Stimulated activated CD8-positive, alpha-beta memory T cell treated with anti-CD3 and anti-CD28 coated beads, Interleukin-4, amount 100 ng/mL, for 4 hours (primary cell): ENCODE measurements at places on chromosomes 13 and 19.

DNA sequence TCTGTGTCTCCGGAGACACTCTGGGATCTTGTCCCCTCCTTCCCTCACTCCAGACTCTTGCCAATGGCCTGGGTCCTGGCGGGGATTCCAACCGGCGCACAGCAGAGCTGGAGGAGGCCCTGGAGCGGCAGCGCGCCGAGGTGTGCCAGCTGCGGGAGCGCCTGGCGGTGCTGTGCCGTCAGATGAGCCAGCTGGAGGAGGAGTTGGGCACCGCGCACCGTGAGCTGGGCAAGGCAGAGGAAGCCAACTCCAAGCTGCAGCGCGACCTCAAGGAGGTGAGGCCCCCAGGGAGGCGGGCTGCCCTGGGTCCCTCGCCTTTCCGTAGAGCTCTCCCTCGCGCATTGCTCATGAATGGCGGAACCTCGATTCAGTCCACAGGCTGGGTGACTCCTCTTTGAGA is 11.0 kb downstream of the PPFIA3 start:
- no peak for DNase-seq

- no peak for DNase-seq
Observed at GRCh38 chr19:1423436-1424191, 14.6 kb upstream of the RPS15 start.

DNA sequence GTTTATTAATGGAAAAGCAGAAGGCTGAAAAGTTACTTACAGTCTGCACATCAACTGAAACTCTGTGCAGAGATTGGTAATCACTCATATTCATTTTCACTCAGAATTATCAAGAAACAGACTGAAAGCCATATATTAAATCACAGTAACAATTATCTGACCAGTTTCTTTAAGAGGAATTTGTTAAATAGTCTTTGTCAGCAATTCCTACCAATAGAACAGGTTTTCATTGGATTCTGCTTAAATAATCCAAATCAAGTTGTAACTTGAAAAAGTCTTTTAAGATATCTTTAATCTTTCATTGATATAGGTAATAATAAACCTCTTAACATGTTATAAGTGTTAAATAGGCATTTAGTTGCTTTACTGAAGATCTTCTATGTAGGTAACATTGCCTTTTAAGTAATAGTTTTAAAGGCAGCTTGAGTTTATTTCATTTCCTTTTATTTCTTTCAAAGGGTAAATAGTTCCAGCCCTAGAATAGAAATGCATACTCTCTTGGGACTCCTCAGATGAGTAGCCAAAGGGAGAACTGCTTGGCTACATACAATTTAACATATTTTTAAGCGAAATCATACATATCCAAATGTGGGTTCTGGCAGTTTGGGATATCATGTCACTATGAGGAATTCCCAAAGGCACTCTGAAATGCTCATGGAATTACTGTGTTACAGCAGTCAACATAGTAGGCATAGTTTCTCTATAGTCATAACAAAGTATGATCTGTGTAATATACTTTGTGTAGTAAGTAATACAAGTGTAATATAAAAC is 326.0 kb upstream of the SPRY2 start:
- no peak for DNase-seq

DNA sequence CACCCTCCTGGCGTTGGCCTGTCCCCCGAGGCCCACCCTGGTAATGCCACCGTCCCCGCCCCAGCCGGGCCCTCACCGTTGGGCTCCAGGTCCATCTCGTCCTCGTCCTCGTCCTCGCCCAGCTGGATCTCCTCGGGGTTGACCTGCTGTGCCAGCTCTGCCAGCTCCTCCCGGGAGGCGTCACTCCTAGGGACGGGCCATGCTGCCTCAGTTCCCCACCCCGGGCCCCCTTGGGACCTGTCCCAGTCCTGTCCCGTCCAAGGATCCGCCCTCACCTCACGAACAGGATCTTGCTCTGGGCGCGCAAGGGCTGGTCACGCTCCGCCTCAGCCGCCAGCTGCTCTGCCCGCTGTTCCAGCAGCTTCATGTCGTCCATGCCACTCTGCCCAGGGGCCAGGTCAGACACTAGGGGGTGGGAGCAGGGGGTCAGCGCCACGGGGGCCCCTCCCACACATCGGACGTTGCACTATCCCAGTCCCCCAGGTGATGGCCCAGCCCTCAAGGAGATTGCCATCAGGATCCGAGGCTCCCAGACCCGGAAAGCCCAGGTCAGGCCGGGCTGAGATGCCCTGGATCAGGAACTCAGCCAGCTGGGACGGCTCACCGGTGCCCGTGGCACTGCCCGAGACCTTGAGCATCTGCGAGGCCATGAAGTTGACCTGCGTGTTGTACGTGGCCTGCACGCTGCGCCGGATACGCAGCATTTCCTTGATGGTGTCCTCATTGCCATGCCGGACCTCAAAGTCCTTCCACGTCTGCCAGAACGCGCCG is 9.5 kb downstream of the XAB2 start:
- no peak for DNase-seq

GRCh38 chr19:35155441-35155840 is 906 bp downstream of the FXYD5 start:
- DNase-seq = no peak

DNA sequence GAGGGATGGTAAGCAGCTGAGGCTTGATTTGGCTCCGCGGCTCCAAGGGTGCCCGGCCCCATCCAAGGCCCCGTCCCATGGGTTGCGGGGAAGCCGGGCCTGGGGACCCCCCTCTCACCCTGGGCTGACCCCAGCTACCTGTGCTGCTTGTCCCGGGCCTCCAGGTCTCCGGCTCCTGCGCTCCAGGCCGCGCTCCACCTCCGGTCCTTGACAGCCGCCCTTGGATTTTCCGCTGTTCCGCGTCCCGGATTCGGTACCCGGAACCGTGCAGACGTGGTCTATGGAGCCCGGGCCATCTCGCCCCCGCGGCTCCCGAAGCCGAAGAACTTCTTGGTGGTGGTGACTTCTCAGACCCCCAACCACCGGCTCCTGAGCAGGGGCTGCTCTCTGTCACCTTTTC is 48.3 kb upstream of the C1QTNF9B start:
- no peak for DNase-seq
